MCF 10A (cell line): ENCODE measurements at places on chromosomes 1 and 21.

DNA sequence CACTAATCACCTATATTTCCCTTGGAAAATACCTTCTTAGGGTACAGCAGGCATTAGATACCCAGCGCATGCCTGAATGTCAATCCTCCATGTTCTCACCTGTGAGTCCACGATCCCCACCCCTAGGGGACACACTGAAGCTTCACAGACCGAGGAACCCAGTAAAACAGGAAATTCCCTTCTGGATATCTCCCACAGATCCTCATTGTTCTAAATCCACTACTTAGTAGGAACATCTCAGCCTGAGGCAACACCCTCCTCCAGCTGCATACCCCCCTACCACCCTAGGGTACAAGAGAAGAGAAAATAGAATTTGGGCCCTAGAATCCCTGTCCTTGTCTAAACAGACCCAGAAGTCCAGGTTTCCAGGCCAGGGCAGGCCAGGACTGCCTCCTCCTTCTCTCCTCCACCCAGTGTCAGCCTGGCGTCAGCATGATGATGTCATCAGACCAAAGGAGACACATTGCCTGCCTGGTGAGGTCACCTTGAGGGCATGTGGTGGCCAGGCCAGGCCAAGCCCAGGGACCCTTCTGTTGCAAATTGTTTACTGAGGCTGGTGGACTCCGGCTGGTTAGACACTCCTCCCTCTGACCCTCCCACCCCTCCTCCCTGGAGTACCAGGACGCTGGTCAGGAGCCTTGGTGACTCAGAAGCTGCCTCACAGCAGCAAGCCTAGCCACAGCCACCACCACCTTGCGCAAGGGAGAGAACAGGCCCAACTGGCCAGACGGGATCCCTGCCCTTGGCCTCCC is 6.2 kb downstream of the NECTIN4 start:
- peak; percentile 98 for DNase-seq

DNA sequence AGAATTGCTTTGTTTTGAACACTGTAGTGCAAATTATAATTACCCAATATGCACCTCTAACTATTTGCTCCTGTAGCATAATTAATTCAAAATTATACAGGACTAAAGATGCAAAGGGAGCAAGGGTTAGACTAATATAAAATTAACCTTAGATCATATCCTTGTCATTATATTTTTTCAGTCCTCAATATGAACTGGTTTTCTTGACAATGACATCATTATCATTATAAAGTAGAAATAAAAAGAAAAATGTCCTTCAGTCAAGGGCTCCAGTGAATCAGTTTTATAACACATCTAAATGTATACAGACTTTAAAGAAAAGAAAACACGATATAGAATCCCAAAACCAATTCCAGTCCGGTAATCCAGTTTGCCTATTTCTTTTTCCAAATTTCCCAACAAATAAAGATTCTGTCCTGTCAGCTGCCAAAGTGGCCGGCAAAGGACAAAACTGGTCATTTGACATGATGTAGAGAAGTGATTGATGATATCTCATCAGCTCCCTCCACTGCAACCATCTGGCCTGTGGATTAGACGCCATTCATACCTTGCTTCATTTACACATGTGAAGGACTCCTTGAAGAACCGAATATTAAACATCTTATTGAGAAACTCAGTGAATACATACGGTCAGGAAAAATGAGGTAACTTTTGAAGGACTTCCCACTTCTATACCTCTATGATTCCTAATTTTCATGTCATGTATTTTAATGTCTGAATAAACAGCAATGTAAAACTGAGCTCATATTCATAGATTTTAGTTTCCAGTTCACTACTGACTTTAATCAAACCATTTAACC is 15.5 kb downstream of the DPYD start:
- DNase-seq = no peak

DNA sequence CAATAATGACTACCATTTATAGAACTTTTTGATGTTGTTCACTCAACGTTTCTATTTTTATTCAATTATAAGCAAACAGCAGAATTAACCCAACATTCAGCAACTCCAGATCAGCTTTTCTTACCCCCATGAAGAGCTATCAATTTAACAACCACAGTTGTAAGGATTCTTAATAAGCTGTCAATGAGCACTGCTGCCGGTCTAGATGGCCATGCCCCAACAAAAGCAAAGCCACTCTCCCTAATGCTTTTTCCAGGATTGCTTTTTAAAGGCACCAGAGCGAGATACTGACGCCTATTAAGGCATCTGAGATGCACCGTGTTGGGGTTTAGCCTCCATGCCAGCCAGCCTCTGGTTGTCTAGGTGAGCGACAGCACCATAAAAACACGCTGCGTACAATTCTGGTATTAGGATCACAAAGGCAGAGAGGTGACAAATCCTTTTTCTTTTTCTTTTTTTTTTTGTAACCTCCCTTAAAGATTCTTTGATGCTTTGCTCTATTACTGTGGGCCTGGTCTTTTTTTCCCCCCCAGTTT is 39.5 kb downstream of the PTPRC start:
- DNase-seq = no peak

GRCh38 chr1:58592522-58593134 is 15.6 kb upstream of the TACSTD2 start:
- DNase-seq = peak; percentile 94

DNA sequence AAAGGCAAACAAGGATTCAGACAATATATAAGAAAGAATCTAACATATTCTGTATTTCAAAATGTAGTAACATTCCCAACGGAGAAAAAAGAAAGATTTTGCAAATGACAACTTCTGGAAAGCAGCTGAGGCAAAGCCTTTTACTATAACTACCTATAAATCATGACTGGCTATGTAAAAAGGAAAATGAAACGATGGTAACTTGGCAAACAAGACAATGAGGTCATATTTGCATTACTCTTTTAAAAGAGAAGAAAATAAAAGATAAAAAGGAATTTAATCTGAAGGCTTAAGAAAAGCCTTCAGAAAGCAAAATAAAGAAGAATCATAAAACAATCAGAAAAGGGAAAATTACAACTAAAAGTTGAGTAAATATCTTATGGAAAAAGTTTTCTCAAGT is 25.1 kb upstream of the ASPM start:
- DNase-seq = no peak

DNA sequence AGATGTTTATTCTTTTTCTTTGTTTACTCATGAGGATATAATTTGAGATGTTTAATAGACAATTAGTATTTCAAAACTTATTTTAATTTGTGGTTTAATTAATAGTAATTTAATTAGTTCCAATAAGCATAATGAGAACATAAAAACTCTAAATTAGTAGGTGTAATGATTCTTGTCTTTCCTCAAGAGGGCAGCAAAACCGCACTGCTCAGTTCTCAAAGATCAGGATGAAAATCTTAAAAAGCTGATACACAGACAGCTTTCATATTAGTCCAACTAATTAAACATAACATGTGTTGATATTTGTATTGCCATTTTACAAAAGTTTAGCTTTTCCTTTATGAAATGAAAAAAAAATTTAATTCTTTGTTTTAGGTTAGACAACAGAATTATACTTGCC is 106.7 kb upstream of the C21orf91 start:
- DNase-seq = peak; percentile 56

GRCh38 chr1:232893481-232894313 is 56.7 kb upstream of the NTPCR start:
- DNase-seq = no peak

GRCh38 chr1:228337031-228337564 is 69.5 kb downstream of the TRIM11 start:
- no peak for DNase-seq

GRCh38 chr1:36134505-36135329 is 9.7 kb upstream of the COL8A2 start:
- peak; percentile 57 for DNase-seq

- DNase-seq = peak; percentile 38
Measured at GRCh38 chr1:162230096-162230495, 146.6 kb downstream of the SPATA46 start.

DNA sequence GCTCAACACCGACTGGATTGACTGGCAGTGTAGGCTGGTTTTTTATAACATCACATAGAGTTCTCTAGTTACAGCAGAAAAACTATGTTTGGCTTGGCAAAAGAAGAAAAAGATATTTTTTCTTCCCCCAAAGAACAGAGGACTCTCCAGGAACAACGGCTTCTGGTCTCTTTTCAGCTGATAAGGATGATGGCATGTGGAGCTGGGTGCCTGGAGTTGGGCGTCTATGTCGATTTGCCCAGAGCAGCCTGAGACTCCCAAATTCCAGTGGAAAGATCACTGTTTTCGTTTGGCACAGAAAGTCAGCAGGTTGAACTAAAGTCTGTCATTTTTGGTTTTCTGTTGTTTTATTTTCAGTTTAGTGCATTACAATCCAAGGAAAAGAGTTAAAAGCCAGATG is 91.1 kb downstream of the SMYD2 start:
- no peak for DNase-seq

- no peak for DNase-seq
Measured at GRCh38 chr1:167668108-167668507, 38.1 kb downstream of the RCSD1 start.

- no peak for DNase-seq
Measured at GRCh38 chr1:28885472-28885877, 28.9 kb upstream of the EPB41 start.

DNA sequence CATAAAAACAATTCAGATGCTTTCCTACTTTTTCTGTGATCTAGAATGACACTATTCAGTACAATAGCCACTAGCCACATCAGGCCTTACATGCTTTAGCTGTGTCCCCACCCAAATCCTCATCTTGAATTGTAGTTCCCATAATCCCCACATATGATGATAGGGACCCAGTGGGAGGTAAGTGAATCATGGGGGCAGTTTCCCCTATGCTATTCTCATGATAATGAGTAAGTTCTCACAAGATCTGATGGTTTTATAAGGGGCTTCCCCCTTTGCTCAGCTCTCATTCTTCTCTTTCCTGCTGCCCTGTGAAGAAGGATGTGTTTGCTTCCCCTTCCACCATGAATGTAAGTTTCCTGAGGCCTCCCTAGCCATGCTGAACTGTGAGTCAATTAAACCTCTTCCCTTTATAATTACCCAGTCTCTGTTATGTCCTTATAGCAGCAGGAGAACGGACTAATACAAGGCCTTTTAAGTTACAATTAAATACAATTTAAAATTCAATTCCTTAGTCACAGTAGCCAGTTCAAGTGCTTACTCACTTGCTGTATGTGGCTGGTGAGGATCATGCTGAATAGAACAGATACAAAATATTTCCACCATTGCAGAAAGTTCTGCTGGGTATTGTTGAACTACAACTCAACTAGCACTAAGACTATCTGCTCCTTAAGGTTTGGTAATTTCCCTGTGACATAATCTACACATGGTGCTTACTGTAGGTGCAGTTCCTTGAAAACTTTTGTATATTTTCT is 106.7 kb downstream of the SCMH1 start:
- DNase-seq = no peak

DNA sequence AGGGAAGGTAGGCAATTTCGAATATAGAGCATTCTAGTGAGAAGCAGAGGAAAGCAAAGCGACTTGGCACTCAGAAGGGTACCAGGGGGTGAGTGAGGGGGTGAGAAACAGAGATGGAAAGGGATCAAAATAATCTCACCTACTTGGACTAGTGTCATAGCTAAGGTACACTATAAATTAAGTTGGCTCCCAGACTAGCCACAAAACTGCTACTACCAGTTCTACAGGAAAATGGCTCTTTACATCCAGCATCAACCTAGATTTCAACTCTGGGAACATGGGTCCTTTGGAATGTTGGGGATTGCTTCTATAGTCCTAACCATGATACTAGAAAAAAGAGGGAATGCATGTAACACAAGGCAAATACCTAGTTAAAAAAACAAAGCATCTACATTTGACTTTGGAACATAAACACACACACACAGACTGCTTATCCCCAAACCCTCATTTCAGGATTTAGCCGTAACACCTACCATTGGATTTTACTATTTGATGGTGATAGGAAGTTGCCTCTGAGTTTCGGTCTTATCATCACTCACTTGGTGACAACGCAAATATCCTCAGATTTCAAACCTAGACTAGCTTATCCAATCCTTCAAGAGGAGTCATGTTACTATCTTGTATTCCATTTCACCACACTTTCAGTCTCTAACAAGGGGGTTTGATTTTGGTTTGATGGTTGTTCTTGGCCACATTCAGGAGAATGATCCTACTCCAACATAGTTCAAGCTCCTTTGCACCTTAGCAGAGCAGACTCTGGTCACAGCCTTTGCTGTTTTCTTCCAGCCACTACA is 5.6 kb downstream of the ZBTB21 start:
- DNase-seq = no peak

DNA sequence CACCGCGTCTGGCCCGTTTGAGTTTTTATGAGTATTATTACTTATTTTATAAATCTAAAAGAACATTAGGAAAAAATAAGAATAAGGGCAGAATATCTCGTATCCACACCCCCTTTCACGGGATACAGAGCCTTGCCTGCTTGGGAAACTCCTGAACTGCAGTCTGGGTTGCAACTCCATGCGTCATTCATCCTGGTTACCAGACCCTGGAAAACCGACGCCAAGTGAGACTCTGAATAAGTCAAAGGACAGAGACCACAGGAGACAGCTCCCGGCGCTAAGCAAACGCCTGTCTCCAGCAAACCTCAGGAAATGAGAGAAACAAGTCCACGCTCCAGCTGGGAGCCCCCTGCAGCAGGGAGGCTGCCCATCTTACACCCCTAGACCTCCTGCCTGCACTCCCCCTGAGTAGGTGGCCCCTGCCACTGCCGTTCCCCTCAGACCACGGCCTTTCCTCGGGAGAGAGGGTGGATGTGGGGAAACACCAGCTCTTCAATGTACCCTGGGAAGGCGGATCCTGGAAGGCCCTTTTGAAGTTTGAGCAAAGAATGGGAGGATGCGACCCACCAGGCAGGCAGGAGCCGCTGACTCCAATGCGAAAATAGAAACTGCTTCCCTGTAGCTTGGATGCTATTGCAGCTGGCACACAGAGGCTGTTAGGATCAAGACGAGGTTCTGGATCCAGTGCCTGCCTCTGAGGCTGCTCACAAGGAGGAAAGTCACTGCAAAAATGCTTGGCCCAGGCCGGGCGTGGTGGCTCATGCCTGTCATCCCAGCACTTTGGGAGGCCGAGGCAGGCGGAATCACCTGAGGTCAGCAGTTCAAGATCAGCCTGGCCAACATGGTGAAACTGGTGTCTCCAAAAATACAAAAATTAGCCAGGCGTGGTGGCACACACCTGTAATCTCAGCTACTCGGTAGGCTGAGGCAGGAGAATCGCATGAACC is 37.7 kb upstream of the GPR157 start:
- no peak for DNase-seq

DNA sequence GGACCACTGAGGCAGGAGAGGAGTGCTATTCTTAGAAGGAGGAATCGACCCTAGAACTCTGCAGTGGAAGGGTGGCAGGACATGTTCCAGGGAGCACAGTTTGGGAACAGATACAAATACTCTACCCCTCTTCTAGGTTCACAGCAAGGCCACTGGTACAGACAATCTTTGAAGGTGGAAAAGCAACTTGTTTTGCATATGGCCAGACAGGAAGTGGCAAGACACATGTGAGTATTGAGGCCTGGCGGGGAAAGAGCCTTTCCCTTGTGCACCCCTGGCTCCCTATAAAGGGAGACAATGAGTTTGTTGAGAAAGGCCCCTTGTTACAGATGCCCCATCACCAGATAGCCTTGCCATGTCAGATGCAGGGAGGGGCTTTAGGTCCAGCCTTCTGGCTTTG is 17.8 kb downstream of the KIF2C start:
- DNase-seq = no peak
